ENCODE measurements at places on chromosomes 2 and 18.

DNA sequence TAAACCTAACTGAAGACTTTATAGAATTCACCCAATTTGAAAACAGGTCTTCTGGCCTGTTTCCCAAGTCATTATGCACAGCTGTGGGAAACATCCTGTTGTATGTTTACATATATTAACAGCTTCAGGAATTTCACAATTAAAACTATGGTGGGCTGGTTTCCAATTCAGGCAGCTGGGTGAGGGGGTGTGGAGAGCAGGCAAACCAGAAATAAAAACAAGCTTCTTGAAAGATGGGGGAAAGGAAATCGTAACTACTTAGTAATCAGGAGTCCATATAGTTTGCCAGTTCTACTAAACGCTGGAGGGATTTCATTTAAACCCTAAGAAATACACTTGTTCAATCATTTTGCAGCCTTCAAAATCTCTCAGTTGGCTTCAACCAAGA is 22.8 kb downstream of the ATP8B1 start:
- DNase-seq, result no peak

GRCh38 chr2:218360453-218360852 is 3.8 kb downstream of the CATIP start:
- no peak for DNase-seq

GRCh38 chr18:24660956-24661355 is 200.5 kb downstream of the HRH4 start:
- no peak for DNase-seq

DNA sequence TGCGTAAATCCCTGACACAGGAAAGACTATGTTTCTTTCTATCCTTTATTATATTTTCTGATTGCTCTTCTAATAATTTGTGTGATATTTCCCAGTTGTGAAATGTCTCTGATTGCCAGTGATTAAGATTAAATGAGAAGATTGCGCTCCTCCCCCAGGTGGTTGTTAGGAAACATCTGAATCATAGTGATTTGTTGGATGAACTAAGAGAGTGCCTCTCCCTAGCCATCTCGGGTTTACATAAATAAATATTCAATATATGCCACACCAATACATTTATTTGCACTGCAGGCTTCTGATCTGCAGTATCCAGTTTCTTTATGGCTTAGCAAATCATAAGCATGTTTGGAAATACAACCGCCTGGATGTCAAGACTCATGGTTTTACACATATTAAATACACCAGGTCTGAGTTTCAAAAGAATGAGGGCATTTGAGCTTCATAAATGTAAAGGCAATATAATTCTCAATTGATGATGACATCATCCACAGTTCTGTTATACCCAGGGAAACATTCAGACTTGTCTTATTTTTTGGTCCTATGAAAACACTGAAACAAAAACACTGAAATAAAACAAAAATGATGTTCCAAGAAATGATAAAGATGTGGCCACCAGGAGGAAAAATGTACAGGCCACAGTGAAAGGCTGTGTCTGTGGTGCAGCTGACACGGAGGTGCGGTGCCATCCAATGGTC is 826.7 kb upstream of the ACVR2A start:
- DNase-seq, result no peak

- no peak for DNase-seq
These were observed 30.1 kb upstream of the GMPPA start for GRCh38 chr2:219468410-219469185.

DNA sequence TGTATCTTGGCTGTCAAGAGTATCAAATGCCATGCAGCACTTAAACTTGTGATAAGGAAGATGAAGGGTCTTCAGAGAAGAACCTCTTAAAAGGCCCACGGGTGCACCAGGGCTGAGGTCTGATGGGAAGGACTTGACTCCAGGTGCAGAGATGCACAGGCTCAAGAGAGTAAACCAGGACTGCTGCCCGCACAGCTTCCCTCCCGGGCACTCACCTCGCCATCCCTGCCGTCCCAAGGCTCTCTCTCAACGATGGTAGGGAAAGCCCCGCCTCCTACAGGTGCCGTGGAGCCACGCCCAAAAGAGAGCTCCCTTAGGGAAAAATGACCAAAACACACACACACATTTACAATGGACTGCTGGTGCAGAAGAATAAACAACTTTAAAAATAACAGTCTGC is 27.9 kb downstream of the PDIA6 start:
- no peak for DNase-seq

GRCh38 chr2:151024696-151025251 is 236.9 kb downstream of the RBM43 start:
- no peak for DNase-seq

- DNase-seq, result no peak
These were observed 592 bp downstream of the ZNF397 start for GRCh38 chr18:35241448-35241804.

GRCh38 chr2:232772531-232772930 is 3.8 kb downstream of the KCNJ13 start:
- DNase-seq, result no peak

GRCh38 chr18:3012136-3013023 is 564 bp downstream of the LPIN2 start:
- DNase-seq, result no peak

GRCh38 chr2:7736646-7737305 is 819.6 kb downstream of the RNF144A start:
- no peak for DNase-seq

DNA sequence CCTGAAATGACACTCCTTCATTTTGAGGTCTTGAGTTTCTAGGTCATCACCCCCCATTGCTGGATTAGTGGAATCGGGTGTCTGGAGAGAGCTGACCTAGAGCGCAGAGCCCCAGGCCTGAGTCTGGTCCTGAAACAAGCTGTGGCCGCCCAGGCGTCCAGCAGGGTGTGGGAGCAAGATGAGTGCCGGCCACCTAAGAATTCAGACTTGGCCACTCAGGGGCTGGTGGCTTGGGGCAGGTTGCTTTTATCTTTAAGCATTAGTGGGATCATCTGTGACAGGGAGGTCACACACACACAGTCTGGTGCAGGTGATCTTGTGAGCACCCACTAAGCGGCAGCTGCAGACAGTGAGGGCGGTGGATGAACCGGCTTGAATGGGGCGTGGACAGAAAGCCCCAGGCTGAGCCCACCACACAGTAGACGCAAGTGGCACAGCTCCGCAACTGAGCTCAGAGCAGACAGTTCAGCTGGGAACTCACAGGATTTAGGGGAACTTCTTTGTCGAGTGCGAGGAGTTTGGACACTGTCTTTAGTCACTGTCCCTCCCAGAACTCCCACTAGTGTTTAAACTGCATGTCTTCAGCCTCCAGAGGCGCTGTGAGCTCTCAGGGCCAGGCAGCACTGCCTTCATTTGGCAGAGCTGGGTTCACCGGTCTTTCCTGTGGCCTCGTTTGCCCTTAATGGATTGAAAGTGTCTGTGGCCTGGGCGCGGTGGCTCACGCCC is 21.5 kb downstream of the ITGB1BP1 start:
- no peak for DNase-seq

GRCh38 chr18:44514106-44514505 is 166.6 kb upstream of the SETBP1 start:
- DNase-seq, result no peak

DNA sequence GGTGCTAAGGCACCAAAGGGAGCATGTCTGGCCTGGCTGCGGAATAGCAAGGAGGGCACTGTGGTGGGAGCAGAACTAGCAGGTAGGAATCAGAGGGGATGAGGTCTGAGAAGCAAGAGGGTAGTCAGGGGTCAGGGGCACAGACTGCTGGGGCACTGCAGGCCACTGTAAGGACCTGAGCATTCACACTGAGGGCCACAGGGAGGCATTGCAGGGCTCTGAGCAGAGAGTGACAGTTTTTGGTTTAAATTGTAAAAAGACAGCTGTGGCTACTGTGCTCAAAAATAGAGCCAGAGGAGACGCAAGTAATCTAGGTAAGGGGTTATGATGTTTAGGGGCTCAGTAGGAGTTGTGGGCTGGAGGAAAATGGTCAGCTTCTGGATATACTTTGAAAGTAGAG is 41.5 kb downstream of the ARHGAP25 start:
- no peak for DNase-seq

DNA sequence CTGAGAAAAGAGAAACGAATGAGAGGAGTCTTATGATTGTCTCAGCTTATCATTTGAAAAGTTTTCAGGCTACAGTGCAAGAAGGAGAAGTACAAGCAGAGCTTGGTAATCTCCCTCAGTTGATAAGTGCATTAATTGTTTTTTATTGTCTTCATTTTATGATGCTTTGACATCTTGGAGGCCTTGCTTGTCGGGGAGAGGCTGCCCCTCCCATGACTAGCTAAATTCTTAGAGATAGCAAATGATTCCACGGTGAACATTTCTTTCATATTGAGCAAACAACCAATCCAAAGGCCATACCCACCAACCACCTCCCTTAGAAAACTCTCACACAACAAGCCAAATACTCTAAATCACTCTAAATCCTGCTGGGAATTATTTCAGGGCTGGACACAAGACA is 39.8 kb downstream of the GDF7 start:
- DNase-seq, result no peak

DNA sequence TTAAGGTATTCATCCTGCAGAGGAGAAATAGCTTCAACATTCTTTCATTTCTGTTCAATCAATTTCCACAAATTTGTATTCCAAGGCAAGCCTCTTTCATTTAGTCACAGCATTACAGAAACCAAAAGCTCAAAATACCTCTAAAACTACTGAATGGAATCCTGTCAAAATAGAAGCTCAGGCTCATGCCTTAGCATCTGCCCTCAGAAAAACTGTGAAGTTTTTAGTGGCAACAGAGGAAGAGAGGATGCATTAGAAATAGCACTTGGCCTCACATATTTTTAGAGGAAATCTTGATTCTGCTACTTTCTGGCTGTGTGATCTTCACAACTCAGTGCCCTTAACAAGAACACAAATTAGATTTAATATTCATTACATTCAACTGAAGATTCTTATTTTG is 69.1 kb upstream of the GALNT13 start:
- DNase-seq, result no peak

GRCh38 chr2:98242003-98242402 is 104.3 kb upstream of the CNGA3 start:
- no peak for DNase-seq

- DNase-seq, result no peak
These were observed 11.4 kb downstream of the THNSL2 start for GRCh38 chr2:88181511-88181910.

DNA sequence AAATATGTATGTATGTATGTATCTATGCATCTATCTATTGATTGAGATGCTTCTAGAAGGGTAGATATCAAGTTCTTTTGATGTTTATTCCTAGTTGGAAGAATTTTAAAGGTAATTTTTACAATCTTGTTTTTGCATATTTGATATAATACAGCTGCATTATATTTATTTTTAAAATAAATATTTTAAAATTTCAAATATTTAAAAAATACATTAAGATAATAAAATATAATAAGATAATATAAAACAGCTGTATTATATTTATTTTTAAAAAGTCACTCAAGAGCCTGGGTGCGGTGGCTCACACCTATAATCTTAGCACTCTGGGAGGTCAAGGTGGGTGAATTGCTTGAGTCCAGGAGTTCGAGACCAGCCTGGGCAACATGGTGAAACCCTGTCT is 92.5 kb downstream of the LIPG start:
- no peak for DNase-seq

DNA sequence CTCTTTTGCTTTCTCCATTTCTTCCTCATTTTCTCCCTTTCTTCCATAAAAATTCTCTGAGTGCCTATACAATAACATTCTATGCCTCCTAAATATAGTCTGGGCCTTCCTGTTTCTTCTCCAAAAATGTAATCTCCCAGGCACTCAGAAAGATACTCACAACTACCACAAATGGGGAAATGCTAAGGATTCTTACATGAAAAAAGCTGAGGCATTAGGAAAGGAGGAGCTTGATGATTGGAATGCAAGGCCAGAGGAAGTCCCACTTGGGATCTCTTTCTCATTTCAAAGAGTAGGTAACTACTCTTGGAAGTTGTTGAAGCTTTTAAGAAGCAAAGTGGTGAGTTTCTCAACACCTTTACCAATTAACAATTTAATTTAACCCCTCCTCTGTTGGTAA is 3.4 kb downstream of the VSNL1 start:
- no peak for DNase-seq

- DNase-seq, result no peak
These were observed 118.5 kb downstream of the GALNT3 start for GRCh38 chr2:165675551-165675968.

GRCh38 chr2:9527995-9528787 is 27.4 kb downstream of the ADAM17 start:
- no peak for DNase-seq

GRCh38 chr2:206190689-206191088 is 31.0 kb downstream of the EEF1B2 start:
- no peak for DNase-seq

DNA sequence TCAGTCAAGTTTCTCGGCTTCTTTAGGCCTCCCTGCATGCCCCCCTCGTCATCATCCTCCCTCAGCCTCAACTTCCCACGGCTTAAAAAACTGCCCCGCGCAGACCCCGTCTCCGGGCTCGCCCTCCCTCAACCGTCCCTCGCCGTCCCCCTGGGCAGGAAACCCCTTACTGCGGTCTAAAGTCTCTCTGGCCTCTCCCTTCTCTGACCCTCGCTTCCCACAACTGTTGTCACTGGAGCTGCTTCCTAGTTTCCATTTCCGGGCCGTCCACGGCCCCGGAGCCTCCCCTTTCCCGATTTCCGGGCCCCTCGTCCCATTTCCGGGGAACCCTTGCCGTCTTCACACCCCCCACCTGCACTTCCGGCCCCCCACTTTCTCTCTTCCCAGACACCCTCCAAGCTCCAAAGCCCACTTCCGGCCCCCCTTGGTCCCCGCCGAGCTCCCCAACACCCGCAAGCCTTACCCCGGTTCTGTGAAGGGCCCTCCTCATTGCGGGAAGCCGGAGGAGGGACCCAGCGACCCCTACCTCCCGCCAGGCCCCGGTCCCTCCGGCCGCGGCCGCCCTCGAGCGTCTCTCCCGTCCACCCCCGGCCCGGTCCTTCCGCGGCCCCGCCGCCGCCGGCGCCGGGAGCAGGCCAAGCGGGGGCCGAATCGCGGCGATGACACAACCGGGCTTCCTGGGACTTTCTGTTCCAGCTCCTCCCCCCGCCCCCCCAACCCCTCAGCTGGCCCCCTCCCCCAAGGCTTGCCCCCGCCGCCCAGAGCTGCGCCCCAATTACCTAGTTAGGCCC is 513 bp downstream of the TRIP12 start:
- DNase-seq, result no peak

DNA sequence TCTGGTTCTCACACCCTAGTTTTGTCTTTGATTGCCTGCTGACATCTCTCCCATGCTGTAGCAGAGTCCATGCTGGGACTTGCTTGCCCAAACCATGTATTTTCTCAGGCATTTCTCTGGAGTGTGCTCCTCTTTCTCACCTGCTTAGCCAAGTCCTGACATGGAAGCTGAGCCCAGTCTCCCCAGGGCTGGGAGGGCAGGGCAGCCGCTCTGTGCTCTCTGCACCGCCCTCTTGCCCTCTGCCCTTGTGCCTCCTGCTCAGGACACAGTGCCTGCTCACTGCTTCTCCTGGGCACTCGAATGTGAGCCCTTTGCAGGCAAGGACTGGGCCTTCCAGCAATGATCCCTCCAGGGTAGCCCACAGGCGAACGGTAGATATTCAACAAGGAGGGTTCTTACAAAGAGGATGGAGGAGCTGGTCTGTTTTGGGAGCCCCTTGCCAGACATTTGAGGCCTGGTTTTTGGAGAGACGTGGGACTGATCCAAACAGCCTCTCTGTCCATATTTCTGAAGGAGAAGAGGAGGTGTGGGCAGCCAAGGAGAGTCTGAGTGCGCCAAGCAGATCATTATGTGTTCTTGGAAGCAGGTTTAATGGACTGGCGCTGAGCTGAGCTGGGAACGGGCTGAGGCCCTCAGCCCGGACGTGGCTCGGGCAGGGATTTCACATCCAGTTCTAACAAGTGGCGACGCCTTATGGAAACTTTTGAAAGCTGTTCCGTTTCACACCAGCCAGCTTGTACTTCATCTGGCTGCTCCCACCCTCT is 4.0 kb downstream of the SLC14A2 start:
- DNase-seq, result no peak
